ENCODE measurements at places on chromosomes 13 and 19. TPM values are rescaled to one million over a fixed set of nuclear protein-coding genes. Genes with fewer than 3 reads are reported as not detected.

DNA sequence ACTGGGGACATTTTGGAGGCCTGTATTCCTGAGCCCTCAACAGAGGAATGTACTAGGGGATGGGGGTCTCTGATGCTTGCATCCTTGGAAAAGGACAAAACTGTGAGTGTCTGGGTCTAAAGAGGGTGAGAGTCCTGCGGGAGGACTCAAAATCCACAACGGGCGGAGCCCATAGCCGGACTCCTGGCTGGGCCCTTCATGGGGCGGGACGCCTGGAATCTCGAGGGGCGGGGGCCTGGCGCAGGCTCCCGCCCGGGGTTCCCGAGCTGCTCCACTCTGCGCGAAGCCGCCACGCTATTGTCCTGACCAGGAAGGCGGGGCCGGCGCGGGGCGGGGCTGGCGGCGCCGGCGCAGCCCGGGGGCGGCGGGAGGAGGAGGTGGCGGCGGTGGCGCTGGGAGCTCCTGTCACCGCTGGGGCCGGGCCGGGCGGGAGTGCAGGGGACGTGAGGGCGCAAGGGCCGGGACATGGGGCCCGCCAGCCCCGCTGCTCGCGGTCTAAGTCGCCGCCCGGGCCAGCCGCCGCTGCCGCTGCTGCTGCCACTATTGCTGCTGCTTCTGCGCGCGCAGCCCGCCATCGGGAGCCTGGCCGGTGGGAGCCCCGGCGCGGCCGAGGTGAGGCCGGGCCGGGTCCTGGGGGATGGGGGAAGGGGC is at the start of gene APLP1:
Gene APLP1, plus strand, starts transcription at position 403 of the 651 bp plus-strand sequence. Its CDS starts 63 bp downstream, at position 466.
- peaks cover 17% of the 10 kb centered on the region for H3K4me1 ChIP-seq
- peak within 1 kb of the TSS; percentile 80 for H3K4me3 ChIP-seq
- no peaks in the 10 kb centered on the region for H3K36me3 ChIP-seq
- H3K27me3 ChIP-seq, result no peaks in the 10 kb centered on the region
- DNase-seq, result no peak

DNA sequence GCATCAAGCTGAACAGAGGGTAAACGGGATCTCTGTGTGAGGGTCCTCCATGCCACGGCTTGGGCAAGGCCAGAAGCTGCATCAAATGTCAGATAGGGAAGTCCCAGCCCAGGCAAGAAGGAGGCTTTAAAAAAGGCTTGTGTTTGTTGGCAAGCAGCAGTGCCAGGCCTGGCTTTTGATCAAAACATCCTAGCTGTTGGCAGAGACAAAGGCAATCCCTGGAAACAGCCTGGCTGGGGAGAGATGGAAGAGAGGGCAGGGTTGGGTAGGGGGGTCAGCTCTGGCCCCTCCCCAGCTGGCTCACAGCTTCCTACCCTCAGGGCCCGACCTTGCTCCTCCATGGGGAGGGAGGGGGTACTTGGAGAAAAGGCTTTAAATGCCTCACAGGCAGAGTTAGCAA is 61.8 kb upstream of the KCTD15 start:
- DNase-seq, result no peak
- H3K36me3 ChIP-seq, result no peaks in the 10 kb centered on the region
- no peak overlapping the region for H3K4me3 ChIP-seq
- no peaks in the 10 kb centered on the region for H3K4me1 ChIP-seq
- H3K27ac ChIP-seq, result no peak overlapping the region
- H3K27me3 ChIP-seq, result no peaks in the 10 kb centered on the region

DNA sequence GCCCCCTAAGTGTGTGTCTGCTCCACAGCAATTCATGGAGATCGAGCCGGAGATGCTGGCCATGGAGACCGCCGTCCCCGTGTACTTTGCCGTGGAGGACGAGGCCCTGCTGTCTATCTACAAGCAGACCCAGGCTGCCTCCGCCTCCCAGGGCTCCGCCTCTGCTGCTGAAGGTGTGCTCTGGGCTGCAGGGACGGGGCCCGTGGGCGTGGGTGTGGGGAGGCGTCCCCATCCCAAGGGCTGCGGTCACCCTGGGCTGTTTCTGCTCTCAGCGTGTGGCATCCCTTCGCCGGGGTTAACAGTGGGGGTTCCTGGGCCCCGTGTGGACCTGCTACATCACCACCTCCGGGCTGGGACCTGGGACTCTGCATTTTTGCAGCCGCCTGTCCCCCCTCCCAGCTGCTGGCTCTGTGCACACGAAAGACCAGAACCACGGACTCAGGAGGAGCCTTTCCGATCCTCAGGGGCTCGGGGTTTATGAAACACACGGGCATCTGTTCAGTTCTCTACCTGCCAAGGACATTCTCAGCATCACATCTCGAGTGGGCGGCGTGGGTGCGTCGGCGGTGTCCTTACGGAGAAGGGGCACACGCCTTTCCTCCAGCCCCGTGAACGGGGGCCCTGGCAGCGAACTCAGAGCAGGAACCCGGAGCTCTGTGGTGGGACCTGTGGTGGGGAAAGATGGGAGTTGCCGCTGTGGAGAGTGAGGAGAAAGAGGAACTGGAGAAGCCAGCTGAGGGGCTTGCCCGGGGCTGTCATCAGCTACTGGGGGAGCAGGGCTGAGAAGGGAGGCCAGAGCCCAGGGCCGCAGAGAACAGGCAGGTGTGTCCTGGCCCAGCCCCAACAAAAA is 7.8 kb downstream of the NCLN start:
- H3K36me3 ChIP-seq, result peaks cover 14% of the 10 kb centered on the region
- H3K4me1 ChIP-seq, result no peaks in the 10 kb centered on the region
- H3K27me3 ChIP-seq, result no peaks in the 10 kb centered on the region
- no peak for DNase-seq

DNA sequence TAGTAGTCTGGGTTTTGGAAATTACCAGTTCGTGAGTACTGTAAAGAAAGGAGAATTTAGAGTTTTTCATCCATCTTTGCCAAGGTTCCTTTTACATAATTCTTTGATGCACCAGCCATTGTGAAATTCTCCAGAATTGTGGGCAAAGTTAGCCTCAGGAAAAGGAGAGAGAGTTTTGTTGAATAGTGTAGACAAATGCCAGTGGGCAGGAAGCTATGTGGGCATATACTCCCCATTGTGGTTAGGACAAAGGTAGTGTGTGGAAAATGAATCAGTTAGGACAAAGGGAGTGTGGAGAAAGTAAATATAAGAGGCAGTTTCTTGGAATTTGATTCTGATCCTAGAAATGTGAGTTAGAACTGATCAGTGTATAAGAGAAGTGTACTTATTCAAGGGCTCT is 67.9 kb downstream of the PCCA start:
- no peak overlapping the region for H3K4me3 ChIP-seq
- no peaks in the 10 kb centered on the region for H3K4me1 ChIP-seq
- H3K36me3 ChIP-seq, result peaks cover 5% of the 10 kb centered on the region
- no peaks in the 10 kb centered on the region for H3K27me3 ChIP-seq

The ZNF560 gene
- total RNA-seq, result not detected

The CADM4 gene
- 1.9 TPM for total RNA-seq

The DPF1 gene
- total RNA-seq, result 1.2 TPM

The C19orf85 gene
- total RNA-seq, result not detected

Data from thoracic aorta (tissue), 2 donors.